ENCODE measurements at places on chromosomes 16 and 17.

- no peak for DNase-seq
Observed at GRCh38 chr16:70725912-70726828, 40.3 kb upstream of the MTSS2 start.

GRCh38 chr16:75579281-75579834 is 13.2 kb downstream of the GABARAPL2 start:
- DNase-seq: no peak

GRCh38 chr17:1244606-1245012 is 25.6 kb upstream of the BHLHA9 start:
- DNase-seq: no peak

GRCh38 chr17:16930571-16931317 is 41.2 kb downstream of the TNFRSF13B start:
- no peak for DNase-seq

- no peak for DNase-seq
Observed at GRCh38 chr16:69706256-69706974, 19.9 kb downstream of the NQO1 start.

- no peak for DNase-seq
Observed at GRCh38 chr16:77998350-77999023, 23.9 kb upstream of the CLEC3A start.

GRCh38 chr16:23160082-23160481 is 10.8 kb upstream of the USP31 start:
- no peak for DNase-seq

- DNase-seq: peak; percentile 65
Observed at GRCh38 chr17:57993471-57994365, 5.7 kb upstream of the VEZF1 start.

DNA sequence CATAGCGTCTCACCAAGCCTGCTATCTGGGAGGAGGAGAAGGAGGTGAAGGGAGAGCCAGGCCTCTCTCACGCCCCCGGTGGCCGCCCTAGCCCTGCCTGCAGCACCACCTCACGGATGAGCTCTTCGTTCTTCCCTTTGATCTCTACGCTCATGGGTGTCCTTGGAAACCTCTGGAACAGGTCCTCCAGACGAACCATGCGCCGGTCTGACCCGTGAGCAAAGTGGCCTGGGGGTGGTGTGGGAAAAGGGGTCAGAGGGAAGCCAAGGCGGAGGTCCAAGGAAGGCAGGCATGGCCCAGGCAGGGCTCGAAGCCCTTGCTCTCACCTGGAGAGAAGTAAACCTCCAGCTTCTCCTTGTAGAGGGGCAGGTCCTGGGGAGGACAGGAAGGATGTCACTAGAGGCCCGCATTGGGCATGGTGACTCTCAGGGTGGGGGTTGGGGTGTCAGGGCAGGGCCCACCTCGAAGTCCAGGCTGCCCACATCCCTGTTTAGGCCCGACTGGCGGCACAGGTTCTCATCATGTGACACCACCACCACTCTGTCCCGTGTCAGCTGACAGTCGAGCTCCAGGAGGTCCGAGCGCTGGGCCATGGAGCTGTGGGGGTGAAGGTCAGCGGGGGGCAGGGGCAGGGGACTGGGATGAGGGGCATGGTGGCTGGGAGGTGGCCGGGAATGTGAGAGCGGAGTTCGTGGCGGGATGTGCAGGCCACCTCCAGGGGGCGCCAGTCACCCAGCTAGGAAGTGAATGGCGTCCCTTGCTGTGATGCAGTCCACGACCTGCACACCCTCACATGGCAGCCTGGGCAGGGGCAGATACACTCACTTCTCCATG is 923 bp downstream of the GDPD3 start:
- DNase-seq: no peak

DNA sequence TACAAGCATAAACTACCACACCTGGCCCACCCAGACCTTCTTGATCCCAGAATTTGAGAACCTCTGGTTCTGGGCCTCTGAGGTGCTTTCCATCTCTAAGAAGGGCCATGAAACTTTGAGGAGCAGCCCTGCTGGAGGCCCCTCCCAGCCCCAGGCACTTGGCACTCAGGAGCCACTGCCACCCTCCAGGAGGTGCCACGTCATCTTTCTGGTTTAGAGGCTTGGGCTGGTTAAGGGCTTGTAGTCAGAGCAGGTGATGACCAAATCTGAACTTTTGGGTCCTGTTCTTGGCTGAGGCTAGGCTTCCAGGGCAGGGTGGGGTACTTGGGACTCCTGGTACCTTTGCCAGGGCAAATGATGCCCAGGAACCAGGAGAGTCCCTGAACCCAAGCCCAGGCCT is 13.8 kb upstream of the DLX4 start:
- DNase-seq: no peak

- no peak for DNase-seq
Observed at GRCh38 chr17:63950940-63951907, 19.1 kb upstream of the CD79B start.

- no peak for DNase-seq
Observed at GRCh38 chr16:49670627-49671026, 185.3 kb downstream of the ZNF423 start.

- DNase-seq: no peak
Observed at GRCh38 chr17:72613806-72614292, 478.6 kb downstream of the SLC39A11 start.

DNA sequence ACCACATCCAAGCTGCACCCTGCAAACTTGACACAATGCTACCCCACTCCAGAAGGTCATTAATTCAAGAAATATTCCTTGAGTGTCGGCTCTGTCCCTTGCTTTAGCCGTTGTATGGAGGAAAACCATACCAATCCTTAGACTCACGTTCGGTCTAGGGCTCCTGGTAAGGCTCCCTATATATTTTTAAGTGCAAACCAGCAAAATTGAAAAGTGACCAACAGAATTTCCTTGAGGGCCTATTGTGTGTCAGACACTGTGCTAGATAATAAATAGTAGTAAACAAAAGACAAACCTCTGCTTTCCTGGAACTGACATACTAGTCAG is 390 bp upstream of the BBS2 start:
- DNase-seq: no peak

DNA sequence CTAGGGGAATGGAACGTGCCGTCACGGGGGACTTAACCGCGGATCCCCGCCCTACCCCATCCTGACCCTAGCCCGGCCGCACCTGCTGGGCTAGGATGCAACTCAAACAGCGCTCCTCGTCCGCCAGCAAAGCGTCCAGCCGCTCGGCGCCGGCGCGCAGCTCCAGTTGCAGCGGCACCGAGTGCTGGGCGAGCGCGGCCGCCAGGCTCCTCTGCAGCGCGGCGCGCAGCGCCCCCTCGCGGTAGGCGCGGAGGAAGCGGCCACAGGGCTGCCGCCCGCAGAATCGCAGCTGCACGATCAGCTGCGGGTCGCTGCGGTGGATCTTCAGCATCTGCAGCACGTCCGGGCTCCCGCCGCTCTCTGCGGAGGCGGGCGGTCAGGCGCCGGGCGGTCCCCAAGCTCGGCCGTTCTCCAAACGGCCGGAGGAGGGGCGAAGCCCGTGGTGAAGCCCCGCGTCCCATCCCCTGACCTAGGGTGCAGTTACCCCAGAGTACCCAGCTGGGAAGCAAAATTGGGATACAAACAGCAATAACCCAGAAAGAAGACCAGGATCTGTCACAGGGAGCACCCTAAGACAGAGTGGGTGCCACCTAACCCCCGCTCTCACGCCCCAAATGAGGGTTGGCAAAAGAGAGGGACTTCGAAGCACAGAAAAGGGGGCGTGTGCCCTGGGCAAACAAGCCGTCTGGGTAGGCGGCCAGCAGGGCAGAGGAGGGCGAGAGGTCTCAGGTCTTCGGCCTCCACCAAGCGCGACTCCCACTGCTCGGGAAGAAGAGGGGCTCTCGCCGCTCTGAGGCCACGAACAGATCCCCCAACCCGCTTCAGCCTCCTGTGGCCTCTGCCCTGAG is 4.2 kb downstream of the TRADD start:
- no peak for DNase-seq

DNA sequence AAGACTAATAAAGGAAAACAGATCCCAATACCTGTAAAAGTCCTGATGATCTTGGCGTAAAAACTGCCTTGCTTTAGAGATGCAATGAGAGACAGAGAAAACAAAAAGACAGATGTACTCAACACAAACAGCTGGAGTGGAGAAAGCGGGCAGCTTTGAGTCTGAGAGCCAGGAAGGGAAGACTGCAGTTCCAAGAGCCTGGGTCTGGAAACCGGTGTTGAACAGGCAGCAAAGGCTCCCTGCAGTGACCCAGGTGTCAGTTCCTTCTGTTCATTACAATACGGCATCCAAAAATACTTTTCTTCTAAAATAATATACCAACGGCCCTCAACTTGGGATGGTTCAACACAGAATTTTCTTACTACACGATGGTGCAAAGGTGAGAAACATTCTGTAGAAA is 29.6 kb downstream of the VPS53 start:
- no peak for DNase-seq

- no peak for DNase-seq
Observed at GRCh38 chr16:47051031-47051430, 77.6 kb upstream of the DNAJA2 start.

DNA sequence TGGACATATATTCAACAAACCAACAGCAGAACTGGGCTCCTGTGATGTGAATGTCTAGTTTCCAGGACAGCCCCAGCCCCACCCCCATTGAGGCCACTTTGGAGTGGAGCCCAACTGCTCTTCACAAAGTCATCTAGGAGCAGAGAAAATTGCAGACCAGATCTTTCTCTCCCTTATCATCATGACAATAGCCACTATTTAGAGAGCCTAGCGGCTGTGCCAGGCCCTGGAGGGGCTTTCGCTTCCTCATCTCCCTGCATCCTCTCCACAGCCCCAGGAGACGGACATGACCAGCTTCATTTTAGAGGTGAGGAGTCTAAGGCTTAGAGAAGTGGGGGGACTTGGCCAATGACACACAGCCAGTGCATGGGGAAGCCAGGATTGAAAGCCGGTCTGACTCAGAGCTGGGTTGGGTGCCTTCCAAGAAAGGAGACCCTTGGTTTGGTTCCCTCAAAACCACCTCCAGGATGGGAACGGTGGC is 1.4 kb downstream of the PRSS8 start:
- peak; percentile 20 for DNase-seq

- DNase-seq: peak; percentile 5
Observed at GRCh38 chr17:44314869-44315661, 6.7 kb downstream of the RUNDC3A start.

- no peak for DNase-seq
Observed at GRCh38 chr16:46996952-46997458, 23.5 kb upstream of the DNAJA2 start.

GRCh38 chr17:33389504-33390135 is 96.5 kb upstream of the ASIC2 start:
- DNase-seq: no peak

DNA sequence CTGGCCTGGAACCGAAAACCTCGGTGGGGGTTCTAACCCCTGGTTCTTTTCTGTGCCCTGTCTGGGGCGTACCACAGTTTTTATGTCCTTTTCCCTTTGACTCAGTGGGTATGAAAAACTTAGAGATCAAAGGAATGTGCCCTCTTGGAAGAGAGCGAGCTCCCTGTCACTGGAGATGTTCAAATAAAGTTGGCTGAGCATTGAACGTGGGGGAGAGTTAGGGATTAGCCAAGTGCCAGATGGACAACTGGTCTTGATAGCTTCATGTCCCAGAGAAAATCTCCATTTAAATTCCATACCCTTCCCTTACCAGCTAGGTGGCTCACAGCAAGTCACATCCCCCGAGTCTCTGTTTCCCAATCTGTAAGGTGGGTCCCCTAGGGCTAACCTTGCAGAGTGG is 9.5 kb downstream of the ADGRG1 start:
- DNase-seq: no peak

- DNase-seq: no peak
Observed at GRCh38 chr17:42309142-42309541, 20.8 kb downstream of the STAT5A start.

GRCh38 chr17:70539132-70539924 is 370.0 kb downstream of the KCNJ2 start:
- no peak for DNase-seq

- no peak for DNase-seq
Observed at GRCh38 chr16:85330694-85331188, 218.5 kb upstream of the CIBAR2 start.

GRCh38 chr16:57797526-57798266 is 4.6 kb downstream of the KIFC3 start:
- DNase-seq: no peak

- no peak for DNase-seq
Observed at GRCh38 chr16:24046442-24046841, 209.7 kb upstream of the CACNG3 start.

- no peak for DNase-seq
Observed at GRCh38 chr17:41013606-41014005, 4.7 kb upstream of the KRTAP3-1 start.

- DNase-seq: no peak
Observed at GRCh38 chr17:10776381-10776780, 27.5 kb downstream of the TMEM238L start.

- DNase-seq: peak; percentile 75
Observed at GRCh38 chr16:10971560-10971961, 27.2 kb downstream of the CLEC16A start.

GRCh38 chr16:86507173-86508027 is 2.9 kb upstream of the FOXF1 start:
- no peak for DNase-seq

GRCh38 chr16:55508941-55509931 is at the start of gene LPCAT2:
TSS of gene LPCAT2 (plus strand) at chr16:55509072. CDS start at chr16:55509182, 110 bp downstream.
- DNase-seq: peak; percentile 36

- DNase-seq: no peak
Observed at GRCh38 chr17:75959839-75960511, 19.0 kb downstream of the ACOX1 start.

- DNase-seq: no peak
Observed at GRCh38 chr17:40615068-40615840, 32.4 kb downstream of the SMARCE1 start.

DNA sequence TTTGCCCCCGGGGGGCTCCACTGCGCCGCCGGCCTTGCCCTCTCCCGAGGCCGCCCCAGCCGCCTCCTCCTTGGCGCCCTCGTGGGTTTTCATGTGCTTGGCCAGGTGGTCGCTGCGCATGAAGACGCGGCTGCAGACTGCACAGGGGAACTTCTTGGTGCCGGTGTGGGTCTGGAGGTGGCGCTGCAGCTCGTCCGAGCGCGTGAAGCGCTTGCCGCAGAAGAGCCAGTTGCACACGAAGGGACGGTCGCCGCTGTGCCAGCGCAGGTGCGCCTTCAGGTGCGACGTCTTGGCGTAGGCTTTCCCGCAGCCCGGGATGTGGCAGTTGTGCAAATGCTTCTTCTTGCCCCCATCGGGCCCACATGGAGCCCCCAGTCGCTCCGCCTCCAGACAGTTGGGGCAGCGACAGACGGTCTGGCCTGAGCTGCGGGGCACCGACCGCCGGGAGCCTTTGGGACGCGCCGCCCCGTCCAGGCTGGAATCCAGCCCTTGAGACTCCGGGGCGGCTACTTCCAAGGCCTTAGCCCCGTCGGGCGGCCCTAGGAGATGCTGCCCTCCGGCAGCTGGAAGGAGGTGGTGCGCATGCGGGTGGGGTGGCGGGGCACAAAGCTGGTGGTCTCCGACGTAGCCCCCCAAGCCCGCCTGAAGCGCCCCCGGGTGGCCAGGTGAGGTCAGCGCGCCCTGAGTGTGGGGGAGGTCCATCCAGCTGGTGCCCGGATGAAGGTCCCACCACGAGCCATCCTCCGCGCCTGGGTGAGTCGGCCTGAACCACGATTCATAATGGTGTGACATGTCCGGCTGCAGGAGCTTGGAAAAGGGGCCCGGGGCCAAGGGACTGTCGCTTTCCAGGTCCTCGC is 3.4 kb downstream of the SP6 start:
- DNase-seq: no peak
